SJCRH30 (cell line): ENCODE measurements at places on chromosomes 3 and 15. TPM values are rescaled to one million over a fixed set of nuclear protein-coding genes. Genes with fewer than 3 reads are reported as not detected.

GRCh38 chr3:126421573-126422119 is 26.9 kb downstream of the CFAP100 start:
- no peaks in the 10 kb centered on the region for H3K27me3 ChIP-seq
- H3K4me3 ChIP-seq: no peak overlapping the region
- DNase-seq: no peak
- no peak overlapping the region for H3K27ac ChIP-seq
- H3K4me1 ChIP-seq: peaks cover 8% of the 10 kb centered on the region; the same call in 1 of the 2 replicates
- no peaks in the 10 kb centered on the region for H3K36me3 ChIP-seq

C15orf62 gene
- 0.10 and 0.14 TPM in 2 replicates for total RNA-seq

DNA sequence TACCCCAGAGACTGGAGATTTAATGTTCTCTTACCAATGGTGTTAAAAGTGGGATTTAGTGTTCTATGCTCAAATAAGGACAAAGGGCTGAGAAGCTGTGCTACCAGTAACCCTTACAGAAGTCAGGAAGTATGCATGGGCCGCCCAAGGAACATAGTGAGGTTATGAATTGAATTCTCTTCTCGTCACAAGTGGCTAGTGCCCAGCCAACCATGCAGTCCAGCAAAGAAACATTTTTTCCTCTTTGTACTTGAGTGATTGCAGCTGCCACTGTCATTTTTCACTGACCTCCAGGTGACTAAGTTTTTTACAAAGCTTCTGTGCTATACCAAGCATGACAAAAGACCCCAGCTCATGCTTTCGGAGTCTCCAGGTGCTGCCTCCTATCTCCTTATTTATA is 110.6 kb upstream of the DCBLD2 start:
- H3K4me3 ChIP-seq: no peak overlapping the region
- DNase-seq: peak; percentile 80
- peak overlapping the region; percentile 7; the same call in 1 of the 2 replicates for H3K27ac ChIP-seq

- H3K4me3 ChIP-seq: no peak overlapping the region
- no peaks in the 10 kb centered on the region for H3K36me3 ChIP-seq
- no peaks in the 10 kb centered on the region for H3K4me1 ChIP-seq
- DNase-seq: no peak
Measured at GRCh38 chr3:162770551-162770950, 1273.9 kb downstream of the OTOL1 start.

DNA sequence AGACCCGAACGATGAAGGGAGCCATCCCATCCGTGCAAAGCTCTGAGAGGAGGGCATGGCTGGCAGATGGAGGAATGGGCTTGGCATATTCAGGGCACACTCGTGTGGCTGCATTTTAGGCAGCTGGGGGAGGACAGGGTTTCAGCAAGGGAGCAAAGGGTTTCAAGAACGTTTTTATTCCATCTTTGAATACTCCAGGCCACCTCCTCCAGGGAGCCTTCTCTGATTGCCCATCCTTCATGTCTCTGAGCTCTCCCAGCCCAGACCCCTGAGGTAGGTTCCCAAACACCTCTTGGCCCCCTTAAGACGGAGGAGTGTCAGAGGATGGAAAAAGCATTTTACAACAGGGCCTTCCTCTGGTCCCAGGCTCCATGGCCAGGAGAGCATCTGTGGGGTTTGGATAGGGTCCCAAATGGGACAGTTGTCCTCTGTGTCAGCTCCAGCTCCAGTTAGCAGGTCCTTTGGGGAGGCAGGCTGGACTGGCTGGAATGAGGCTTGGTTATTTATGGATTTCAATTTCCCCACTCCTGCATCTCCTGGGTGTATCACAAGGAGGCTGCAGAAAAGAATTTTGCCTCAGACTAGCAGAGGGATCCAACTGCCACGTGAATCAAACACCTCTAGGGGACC is 17.7 kb upstream of the SLC6A1 start:
- DNase-seq: no peak
- no peaks in the 10 kb centered on the region for H3K36me3 ChIP-seq
- H3K27ac ChIP-seq: no peak overlapping the region
- H3K4me1 ChIP-seq: no peaks in the 10 kb centered on the region
- peaks cover 3% of the 10 kb centered on the region; the same call in 1 of the 2 replicates for H3K27me3 ChIP-seq

- H3K27ac ChIP-seq: no peak overlapping the region
- DNase-seq: peak; percentile 46
- H3K27me3 ChIP-seq: no peaks in the 10 kb centered on the region
- H3K4me3 ChIP-seq: no peak overlapping the region
- H3K4me1 ChIP-seq: peaks cover 12% of the 10 kb centered on the region
- H3K36me3 ChIP-seq: no peaks in the 10 kb centered on the region
Measured at GRCh38 chr15:60793656-60794055, 314.7 kb upstream of the ICE2 start.

GRCh38 chr3:167866331-167866730 is 130.8 kb downstream of the SERPINI1 start:
- no peaks in the 10 kb centered on the region for H3K4me1 ChIP-seq
- no peaks in the 10 kb centered on the region for H3K27me3 ChIP-seq
- no peaks in the 10 kb centered on the region for H3K36me3 ChIP-seq
- H3K27ac ChIP-seq: no peak overlapping the region
- no peak for DNase-seq

TF gene
- total RNA-seq: under 0.01 and 0.08 TPM in 2 replicates

DNA sequence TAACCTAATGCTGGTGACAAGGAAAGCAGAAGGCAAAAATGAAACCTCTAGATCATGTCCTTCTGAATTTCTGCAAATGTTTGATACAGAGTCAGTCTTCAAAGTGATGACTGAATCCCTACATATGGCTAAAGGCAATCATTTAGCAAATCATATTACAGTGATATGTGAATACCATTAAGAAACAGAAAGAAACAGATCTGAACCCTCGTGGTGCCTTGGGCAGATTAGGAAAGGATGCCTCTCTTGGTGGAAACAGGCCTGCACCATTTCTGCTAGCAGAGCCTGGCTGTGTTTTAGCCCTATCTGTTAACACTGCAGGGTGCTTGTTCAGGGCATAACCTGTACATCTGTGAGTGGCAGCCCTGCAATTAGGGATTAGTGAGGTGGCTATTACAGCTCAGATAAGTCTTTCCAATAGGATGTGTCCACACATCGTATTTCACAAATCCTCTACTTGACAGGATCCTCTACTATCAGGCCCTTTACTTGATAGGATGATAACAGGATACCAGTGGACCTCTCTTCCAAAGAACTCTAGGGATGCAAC is 12.1 kb downstream of the SEC22C start:
- H3K27me3 ChIP-seq: no peaks in the 10 kb centered on the region
- no peak overlapping the region for H3K27ac ChIP-seq
- no peak for DNase-seq
- peaks cover 5% of the 10 kb centered on the region for H3K36me3 ChIP-seq
- no peaks in the 10 kb centered on the region for H3K4me1 ChIP-seq

DNA sequence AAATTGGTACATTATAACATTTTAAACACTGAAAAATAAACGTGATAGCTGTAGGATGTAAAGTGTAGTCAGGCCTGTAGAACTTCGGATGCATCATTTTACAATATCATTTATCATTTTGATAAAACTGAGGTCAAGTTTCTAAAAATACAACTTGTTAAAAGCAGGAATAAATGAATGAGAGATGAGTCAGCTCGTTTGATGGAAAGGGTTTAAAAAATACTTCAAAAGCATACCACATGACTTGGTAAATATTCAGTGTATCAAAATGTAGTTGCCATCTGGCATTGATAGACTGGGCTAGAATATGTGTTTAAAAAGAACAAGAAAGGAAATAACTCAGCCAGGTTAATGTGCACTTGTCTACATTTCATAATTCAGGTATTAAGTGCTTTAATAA is 357.0 kb downstream of the TIGIT start:
- no peaks in the 10 kb centered on the region for H3K36me3 ChIP-seq
- no peak overlapping the region for H3K27ac ChIP-seq
- DNase-seq: no peak
- peaks cover 35% of the 10 kb centered on the region for H3K4me1 ChIP-seq
- H3K27me3 ChIP-seq: no peaks in the 10 kb centered on the region

LMAN1L gene
- total RNA-seq: not detected in 2 replicates

GRCh38 chr3:51948016-51948580 is 5.9 kb downstream of the PARP3 start:
- H3K36me3 ChIP-seq: no peaks in the 10 kb centered on the region
- H3K27ac ChIP-seq: no peak overlapping the region
- no peak overlapping the region for H3K4me3 ChIP-seq
- no peaks in the 10 kb centered on the region for H3K27me3 ChIP-seq
- H3K4me1 ChIP-seq: 0 out of 2 replicates have a peak, but pooled peaks cover under 1% of the 10 kb centered on the region
- no peak for DNase-seq

HRH1 gene
- 0.04 TPM in 1 of 2 replicates, not detected in the other for total RNA-seq

- H3K27ac ChIP-seq: no peak overlapping the region
- H3K27me3 ChIP-seq: no peaks in the 10 kb centered on the region
- no peak overlapping the region for H3K4me3 ChIP-seq
- no peaks in the 10 kb centered on the region for H3K36me3 ChIP-seq
- DNase-seq: no peak
- H3K4me1 ChIP-seq: peaks cover 31% of the 10 kb centered on the region
Measured at GRCh38 chr3:194028434-194029004, 107.4 kb upstream of the HES1 start.

PATL2 gene
- total RNA-seq: 0.20 TPM in 1 of 2 replicates, not detected in the other

SPESP1 gene
- not detected in 2 replicates for total RNA-seq

UBAP1L gene
- total RNA-seq: 0.59 and 0.73 TPM in 2 replicates

GCSAM gene
- not detected in 2 replicates for total RNA-seq

ADAMTS17 gene
- 4.0 and 4.1 TPM in 2 replicates for total RNA-seq

DNA sequence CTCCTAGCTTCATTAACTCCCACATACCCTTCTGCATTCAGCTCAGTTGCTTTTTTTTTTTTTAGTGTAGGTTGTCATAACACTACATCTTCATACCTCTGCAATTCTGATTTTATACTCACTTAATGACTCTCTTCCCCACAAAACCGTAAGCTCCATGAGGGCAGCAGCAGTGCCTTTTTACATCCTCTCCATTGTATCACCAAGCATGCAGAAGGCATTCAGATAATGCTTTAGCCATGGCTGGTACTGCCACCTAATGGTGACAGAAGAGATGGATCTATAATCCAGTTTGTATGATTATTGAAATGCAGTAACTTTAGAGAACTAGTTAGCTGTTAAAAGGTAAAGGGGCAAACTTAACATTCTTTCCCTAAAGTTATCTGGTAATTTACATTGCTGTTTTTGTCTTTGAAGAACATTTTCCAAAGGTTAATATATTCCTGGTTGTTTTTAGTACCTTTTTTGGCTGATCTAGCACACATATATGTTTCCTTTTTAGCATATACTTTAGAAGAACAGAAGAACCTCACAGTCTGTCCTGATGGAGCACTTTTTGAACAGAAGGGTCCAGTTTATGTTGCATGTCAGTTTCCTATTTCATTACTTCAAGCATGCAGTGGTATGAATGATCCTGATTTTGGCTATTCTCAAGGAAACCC is 36.8 kb downstream of the ATP1B3 start:
- H3K4me1 ChIP-seq: no peaks in the 10 kb centered on the region
- peaks cover 57% of the 10 kb centered on the region for H3K36me3 ChIP-seq
- DNase-seq: peak; percentile 78

DNA sequence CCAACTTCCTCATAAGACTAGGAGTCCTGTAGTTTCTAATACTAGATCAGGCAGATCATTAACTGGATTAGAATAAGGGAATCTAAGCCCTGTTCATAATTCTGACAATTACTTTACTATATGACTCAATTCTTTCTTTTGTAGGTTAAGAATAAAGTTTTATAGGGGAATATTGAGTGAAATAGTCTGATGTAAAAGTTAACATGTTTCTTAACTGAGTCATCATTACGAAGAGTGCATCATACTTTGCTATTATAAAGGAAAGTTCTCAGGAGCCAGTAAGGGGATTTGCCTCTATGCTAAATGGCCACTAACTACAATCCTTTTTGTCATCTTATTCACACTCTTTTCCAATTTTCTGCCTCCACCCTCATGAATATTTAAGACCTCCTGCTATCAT is 63.1 kb downstream of the POLQ start:
- DNase-seq: no peak
- no peak overlapping the region for H3K27ac ChIP-seq
- no peaks in the 10 kb centered on the region for H3K4me1 ChIP-seq
- H3K4me3 ChIP-seq: no peak overlapping the region
- no peaks in the 10 kb centered on the region for H3K27me3 ChIP-seq
- peaks cover 72% of the 10 kb centered on the region for H3K36me3 ChIP-seq

DNA sequence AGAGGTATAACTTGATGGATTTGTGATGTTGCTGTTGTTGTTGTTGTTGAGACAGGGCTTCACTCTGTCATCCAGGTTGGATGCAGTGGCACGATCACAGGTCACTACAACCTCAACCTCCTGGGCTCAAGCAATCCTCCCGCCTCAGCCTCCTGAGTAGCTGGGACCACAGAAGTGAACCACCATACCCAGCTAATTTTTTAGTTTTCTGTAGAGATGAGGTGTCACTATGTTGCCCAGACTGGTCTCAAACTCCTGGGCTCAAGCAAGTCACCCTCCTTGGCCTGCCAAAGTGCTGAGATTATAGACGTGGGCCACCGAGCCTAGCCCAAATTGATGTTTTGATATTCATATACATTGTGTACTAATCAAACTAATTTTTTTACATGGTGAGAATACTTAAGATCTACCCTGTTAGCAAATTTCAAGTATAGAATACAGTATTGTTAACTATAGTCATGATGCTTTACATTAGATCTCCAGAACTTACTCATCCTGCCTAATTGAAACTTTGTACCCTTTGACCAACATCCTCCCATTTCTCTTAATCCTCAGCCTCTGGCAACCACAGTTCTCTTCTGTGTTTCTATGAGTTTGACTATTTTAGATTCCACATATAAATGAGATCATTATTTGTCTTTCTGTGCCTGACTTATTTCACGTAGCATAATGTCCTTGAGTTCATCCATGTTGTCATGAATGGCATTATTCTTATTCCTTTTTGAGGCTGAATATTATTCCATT is 23.2 kb downstream of the LMCD1 start:
- no peaks in the 10 kb centered on the region for H3K27me3 ChIP-seq
- peaks cover 62% of the 10 kb centered on the region for H3K36me3 ChIP-seq
- DNase-seq: no peak

GRCh38 chr3:124282751-124283651 is 291.1 kb upstream of the ROPN1 start:
- H3K36me3 ChIP-seq: no peaks in the 10 kb centered on the region
- DNase-seq: peak; percentile 31
- peaks cover 14% of the 10 kb centered on the region for H3K4me1 ChIP-seq
- H3K4me3 ChIP-seq: no peak overlapping the region
- no peaks in the 10 kb centered on the region for H3K27me3 ChIP-seq

GRCh38 chr3:178419071-178419470 is 117.2 kb upstream of the KCNMB2 start:
- no peaks in the 10 kb centered on the region for H3K36me3 ChIP-seq
- peaks cover 16% of the 10 kb centered on the region for H3K4me1 ChIP-seq
- H3K27ac ChIP-seq: peak overlapping the region; percentile 3; the same call in 1 of the 2 replicates
- no peak overlapping the region for H3K4me3 ChIP-seq
- no peak for DNase-seq

GXYLT2 gene
- total RNA-seq: 7.0 and 7.2 TPM in 2 replicates

DNA sequence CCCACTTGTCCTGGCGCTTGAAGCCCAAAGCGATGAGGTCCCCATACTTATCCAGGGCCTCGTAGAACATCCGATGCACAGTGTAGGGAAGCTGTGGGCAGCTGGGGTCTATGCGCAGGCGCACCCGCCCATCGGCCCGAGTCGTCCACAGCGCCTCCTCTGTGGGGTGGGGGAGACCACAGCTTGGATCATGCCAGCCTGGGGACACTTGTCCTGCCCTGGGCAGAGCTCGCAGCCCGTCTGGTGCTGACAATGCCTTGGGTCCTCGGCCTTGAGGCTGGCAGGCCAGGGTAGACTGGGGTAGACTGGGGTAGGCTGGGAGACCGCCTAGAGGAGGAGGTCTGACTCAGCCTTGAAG is 39.8 kb downstream of the ACSBG1 start:
- no peaks in the 10 kb centered on the region for H3K27me3 ChIP-seq
- no peaks in the 10 kb centered on the region for H3K4me1 ChIP-seq
- no peak overlapping the region for H3K4me3 ChIP-seq
- H3K27ac ChIP-seq: no peak overlapping the region

GRCh38 chr3:56874269-56874668 is 72.5 kb upstream of the ARHGEF3 start:
- H3K4me1 ChIP-seq: peaks cover 7% of the 10 kb centered on the region
- no peaks in the 10 kb centered on the region for H3K27me3 ChIP-seq
- H3K4me3 ChIP-seq: no peak overlapping the region

DTX3L gene
- 12.7 and 13.1 TPM in 2 replicates for total RNA-seq
